Activated CD4-positive, alpha-beta T cell treated with anti-CD3 and anti-CD28 coated beads, Interleukin-2, amount 10 ng/mL, durations not matched to agents 7 days and 5 days (primary cell): ENCODE measurements at places on chromosomes 1 and 21. TPM values are rescaled to one million over a fixed set of nuclear protein-coding genes. Genes with fewer than 3 reads are reported as not detected.

GRCh38 chr21:36320421-36321324 is 676 bp downstream of the MORC3 start:
- DNase-seq = peak; percentile 61

DNA sequence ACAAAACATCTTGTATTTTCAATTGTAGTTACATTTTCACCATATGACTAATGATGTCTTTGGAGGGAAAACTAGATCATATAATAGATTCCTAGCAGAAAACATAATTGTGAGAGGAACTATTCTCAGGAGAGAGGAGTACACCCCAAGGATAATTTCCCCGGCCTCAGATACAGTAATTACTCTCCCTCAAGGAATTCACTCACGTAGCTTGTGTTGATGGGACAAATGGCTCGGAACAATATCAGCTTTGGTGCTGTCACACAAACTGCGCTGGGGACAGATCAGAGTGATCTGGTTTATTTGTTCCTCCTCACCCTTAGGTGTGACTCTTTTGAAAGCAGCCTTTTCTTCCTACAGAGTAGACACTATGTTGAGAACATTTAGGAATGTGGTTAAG is 11.2 kb downstream of the ABCG1 start:
- no peak for DNase-seq

GRCh38 chr1:61047061-61047460 is 35.3 kb upstream of the NFIA start:
- DNase-seq = no peak

- DNase-seq = no peak
Observed at GRCh38 chr1:56225964-56226815, 353.2 kb downstream of the PLPP3 start.

- no peak for DNase-seq
Observed at GRCh38 chr1:26162220-26162709, 3.4 kb downstream of the FAM110D start.

GRCh38 chr1:92031281-92032110 is 1.7 kb downstream of the EPHX4 start:
- no peak for DNase-seq

- DNase-seq = peak; percentile 89
Observed at GRCh38 chr1:116769561-116769977, 15.3 kb downstream of the CD2 start.

GRCh38 chr1:35886577-35887431 is 3.8 kb downstream of the AGO1 start:
- DNase-seq = no peak

GRCh38 chr1:19140465-19140864 is 69.6 kb downstream of the UBR4 start:
- no peak for DNase-seq

GRCh38 chr1:232657426-232658005 is 27.6 kb upstream of the SIPA1L2 start:
- DNase-seq = no peak

DNA sequence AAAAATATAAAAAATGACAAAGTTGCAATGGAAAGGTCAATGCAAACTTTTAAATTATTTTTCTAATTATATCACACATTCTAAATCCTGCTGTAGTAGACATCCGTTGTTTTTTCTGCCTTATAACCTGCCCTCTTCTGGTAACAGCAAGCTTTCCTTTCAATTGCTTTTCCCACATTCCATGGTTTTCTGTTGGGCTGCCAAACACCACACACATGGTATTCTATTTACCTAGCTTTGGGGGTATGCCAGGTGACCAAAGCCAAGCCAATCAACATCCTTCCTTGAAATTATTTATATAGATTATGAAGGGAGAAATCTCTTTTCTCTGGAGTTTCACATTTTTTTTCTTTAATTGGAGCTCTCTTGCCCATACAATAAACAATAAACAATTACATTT is 3.4 kb upstream of the LAMC1 start:
- DNase-seq = no peak

Gene NFASC
- 0.23 TPM for total RNA-seq

Gene HENMT1
- 22.7 TPM for total RNA-seq

Gene MAN1C1
- total RNA-seq = 31.1 TPM

Gene HORMAD1
- total RNA-seq = 0.40 TPM

Gene LAX1
- total RNA-seq = 20.5 TPM

Gene CHI3L1
- total RNA-seq = not detected

Gene HPCAL4
- 2.0 TPM for total RNA-seq
